ENCODE measurements at places on chromosomes 2 and 18.

- DNase-seq = no peak
These were observed 345.5 kb downstream of the TNS1 start for GRCh38 chr2:217657252-217657651.

- DNase-seq = peak; percentile 34
These were observed at the start of gene TMEFF2 for GRCh38 chr2:192194866-192195547. Gene TMEFF2, minus strand, starts transcription at chr2:192194933. Its CDS starts 409 bp downstream, at chr2:192194524.

DNA sequence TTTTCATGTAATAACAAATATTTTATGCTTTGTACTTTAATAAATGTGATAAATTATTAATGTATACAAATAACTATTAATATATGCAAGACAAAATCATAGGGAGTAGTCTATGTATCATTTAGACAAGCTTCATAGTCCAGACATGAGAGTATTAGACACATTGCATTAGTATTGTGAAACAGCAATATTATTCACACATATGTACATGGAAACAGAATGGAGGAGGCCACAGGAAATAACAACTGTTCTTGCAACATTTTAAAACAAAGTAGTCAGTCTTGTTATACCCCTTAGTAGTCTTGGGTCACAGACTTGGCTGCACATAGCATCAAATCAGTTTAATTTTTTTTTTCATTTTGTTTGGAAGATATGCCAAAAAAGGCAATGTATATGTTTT, 15.8 kb downstream of the DSC1 start:
- DNase-seq = no peak

DNA sequence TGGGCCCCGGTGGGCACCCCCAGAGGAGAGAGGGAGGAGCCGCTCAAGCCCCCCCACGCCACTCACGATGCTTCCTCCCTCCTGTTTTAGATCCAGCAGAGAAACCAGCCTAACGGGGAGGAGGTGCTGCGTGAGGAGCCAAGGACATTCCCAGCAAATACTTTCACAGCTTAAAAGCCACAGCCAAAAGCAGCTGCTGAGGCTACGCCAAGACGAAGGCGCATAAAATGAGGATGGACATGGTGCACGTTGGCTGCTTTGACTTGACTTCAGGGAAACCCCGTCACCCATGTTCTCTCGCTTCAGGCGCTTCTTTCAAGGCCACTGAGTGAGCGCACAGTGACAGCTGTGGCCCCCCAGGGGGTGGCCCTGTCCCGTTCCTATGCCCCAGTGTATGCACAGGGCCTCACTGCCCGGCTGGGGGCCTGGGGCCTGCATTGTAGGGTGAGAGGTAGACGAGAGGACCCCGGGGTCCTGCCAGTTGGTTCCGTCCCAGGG, 72.1 kb upstream of the PXDN start:
- no peak for DNase-seq

DNA sequence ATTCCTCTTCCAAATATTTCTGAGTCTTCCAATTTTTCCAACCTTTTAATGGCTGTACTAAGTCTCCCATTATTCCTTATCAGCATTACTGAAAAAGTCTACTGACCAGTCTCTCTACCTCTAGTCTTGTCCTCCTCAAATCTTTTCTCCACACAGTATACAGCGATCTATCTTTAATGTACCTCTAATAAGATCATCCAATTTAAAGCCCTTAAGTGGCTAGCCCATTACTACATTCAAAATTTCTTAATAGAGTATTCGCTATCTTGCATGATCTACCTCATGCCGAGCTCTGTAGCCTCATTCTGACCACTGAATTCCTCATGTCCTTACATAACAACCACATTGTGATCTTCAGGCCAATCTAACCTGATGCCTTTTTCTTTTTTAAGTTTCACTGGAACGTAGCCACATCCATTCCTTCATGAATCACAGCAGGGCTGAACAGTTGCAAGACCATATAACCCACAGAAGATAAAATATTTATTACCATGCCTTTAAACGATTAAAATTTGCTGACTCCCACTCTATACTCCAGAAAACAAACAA, 57.9 kb downstream of the SLC66A3 start:
- DNase-seq = no peak

GRCh38 chr2:19232312-19232711, 126.1 kb downstream of the OSR1 start:
- no peak for DNase-seq

- DNase-seq = no peak
These were observed 46.7 kb upstream of the CDKL4 start for GRCh38 chr2:39290433-39290832.

- no peak for DNase-seq
These were observed 195.7 kb downstream of the SMAD7 start for GRCh38 chr18:48754993-48755473.

- DNase-seq = no peak
These were observed 47.7 kb downstream of the PAX8 start for GRCh38 chr2:113231064-113231463.

GRCh38 chr2:198775737-198776136, 682.0 kb downstream of the SATB2 start:
- DNase-seq = no peak

DNA sequence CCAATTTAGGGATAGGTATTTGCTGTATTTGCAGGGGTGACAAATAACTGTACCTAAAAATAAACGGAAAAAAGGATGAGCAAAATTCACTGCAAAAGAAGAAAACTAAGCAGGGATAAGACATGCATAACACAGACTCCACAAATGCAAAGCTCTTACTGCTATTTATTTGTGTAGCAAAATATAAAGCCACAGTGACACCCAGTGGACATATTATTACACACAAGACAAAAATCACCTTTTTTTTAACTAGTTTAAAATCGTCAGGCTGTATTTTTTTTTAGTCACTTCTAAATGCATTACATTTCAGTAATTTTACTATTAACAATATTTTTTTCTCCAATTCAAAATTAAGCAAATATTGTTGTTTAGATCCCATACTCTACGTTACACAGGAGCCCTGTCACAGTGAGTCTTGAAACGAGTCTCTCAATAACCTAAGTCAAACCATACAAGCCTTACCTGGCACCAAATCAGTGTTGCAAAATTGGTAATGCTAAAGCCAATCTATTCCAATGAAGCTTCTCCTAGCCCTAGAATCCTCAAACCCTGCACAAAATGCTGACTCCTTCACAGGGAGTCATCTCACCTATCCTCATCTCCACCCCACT, 23.7 kb downstream of the METTL4 start:
- no peak for DNase-seq

DNA sequence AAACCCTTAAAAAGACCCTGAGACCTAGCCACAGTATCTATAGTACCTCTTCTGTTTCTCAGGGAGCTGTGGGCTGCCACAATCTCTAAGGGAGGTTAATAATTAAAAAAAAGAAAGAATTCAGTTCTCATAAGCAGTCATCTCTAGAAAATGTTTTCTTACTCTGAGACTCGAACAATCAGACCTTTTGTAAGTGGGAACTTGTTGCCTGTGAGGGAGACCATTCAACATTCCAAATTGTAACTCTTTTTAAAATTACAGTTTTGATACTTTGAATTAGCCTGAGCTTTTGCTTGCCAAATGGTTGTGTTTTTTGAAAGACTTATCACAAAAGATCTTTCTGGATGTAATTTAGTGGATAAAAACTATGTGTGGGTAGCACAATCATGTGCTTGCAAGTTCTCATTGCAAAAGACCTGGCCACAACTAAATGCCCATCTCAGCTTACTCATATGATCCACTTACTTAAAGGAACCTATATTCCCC, 33.3 kb downstream of the IL1R2 start:
- no peak for DNase-seq

DNA sequence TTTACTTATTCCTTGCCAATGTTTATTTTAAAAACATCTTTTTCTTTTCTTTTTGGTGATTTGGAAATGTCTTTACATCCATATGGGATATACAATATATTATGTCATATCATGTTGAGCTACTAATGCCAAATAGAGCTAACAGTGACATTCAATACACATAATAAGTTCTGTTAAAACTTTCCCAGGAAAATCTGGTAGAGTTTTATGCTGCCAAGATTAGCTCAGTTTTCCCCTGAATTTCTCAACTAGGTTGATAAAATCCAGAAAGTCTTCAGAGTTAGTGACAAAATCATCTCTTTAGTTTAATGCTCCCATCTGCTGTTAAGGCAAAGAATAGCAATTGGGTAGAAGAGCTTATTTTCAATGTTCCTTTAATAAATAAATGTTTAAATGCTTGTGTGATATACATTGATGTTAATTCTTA, 9.9 kb downstream of the COL3A1 start:
- DNase-seq = no peak

Measured in DMS79 (cell line).